ENCODE measurements at places on chromosomes 13 and 19. TPM values are rescaled to one million over a fixed set of nuclear protein-coding genes. Genes with fewer than 3 reads are reported as not detected.

CEACAM4 gene
- not detected for total RNA-seq

ZNF256 gene
- total RNA-seq, result 11.0 TPM

RNASEH2A gene
- total RNA-seq, result 97.7 TPM

DCUN1D2 gene
- total RNA-seq, result 44.8 TPM

ENOX1 gene
- total RNA-seq, result 4.5 TPM

MEF2B gene
- 2.9 TPM for total RNA-seq

JAK3 gene
- 2.4 TPM for total RNA-seq

ALKBH7 gene
- total RNA-seq, result 37.1 TPM
